Fibroblast of skin of back (primary cell): ENCODE measurements at places on chromosomes 13 and 19.

- DNase-seq: peak; percentile 97
Measured at GRCh38 chr19:58558623-58559274, 338 bp upstream of the UBE2M start.

GRCh38 chr19:55712804-55713631 is 25.2 kb downstream of the NLRP9 start:
- DNase-seq: no peak

- DNase-seq: peak; percentile 44
Measured at GRCh38 chr13:42990291-42991232, 1.5 kb downstream of the EPSTI1 start.

DNA sequence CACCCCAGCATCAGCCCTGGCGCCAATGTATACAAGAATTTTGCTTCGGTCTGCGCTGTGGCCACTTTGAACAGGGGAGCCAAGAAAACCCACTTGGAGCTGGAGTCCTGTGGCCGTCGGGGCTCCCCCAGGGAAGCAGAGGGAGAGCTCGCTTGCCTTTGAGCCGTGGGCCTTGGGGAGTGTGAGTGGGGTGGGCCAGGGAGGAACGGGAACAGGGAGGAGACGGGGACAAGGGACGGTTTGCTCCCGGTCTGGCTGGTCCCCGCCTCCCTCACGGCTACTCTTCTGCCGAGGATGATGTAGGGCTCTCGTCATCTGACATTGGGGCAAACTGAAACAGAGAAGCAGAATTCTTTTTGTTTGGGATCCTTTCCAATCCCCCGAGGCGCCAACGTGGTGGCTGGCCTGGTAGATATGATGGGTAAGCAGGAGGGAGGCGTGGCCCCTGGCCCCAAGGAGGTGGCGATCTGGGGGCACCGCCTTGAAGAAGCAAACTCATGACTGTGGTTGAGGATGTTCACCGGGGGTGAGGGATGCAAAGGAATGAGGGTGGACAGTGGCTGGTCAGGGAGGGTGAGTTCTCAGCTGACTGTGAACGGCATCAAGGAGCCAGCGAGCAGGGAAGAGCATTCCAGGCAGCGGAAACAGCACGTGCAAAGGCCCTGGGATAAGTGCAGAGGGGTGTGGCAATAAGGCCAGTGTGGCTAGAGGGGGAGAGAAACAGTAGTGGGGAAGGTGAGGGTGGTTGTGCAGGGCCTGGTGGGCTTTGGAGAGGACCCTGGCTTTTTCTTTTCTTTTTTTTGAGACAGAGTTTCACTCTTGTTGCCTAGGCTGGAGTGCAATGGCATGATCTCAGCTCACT is 10.9 kb upstream of the SPC24 start:
- DNase-seq: peak; percentile 73

DNA sequence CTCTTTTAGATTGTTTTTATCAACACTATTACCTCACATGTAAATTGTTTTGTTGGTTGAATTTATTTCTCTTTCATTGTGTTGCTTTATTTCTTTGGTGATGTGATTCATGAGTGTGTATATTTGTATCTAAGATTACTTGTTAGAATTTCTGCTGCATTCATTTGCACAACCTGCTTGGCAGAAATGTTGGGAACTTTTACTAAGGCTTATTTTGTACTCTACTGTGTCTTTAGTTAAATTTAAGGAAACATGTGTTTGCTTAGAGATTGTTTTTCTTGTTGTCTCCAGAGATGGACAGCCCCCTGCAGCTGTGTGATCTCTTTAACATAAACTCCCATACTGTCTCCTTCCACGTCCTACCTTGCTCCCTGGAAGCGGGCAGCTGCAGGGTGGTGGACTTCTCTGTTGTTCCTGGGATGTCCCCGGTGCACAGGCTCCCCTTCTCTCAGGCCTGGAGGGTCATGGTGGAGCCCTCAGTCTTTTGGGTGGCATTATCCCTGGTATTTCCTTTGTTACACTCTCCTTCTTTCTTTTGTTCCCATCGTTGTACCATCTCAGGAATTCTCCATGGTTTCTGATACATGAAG is 212.0 kb upstream of the SPRY2 start:
- no peak for DNase-seq

GRCh38 chr13:94656766-94657165 is 55.1 kb downstream of the GPR180 start:
- peak; percentile 90 for DNase-seq

- no peak for DNase-seq
Measured at GRCh38 chr19:1073063-1073955, 6.3 kb downstream of the ARHGAP45 start.

- no peak for DNase-seq
Measured at GRCh38 chr13:46472384-46472783, 80.6 kb upstream of the LRCH1 start.

- DNase-seq: peak; percentile 93
Measured at GRCh38 chr19:14363183-14364097, 17.8 kb upstream of the ADGRE5 start.

DNA sequence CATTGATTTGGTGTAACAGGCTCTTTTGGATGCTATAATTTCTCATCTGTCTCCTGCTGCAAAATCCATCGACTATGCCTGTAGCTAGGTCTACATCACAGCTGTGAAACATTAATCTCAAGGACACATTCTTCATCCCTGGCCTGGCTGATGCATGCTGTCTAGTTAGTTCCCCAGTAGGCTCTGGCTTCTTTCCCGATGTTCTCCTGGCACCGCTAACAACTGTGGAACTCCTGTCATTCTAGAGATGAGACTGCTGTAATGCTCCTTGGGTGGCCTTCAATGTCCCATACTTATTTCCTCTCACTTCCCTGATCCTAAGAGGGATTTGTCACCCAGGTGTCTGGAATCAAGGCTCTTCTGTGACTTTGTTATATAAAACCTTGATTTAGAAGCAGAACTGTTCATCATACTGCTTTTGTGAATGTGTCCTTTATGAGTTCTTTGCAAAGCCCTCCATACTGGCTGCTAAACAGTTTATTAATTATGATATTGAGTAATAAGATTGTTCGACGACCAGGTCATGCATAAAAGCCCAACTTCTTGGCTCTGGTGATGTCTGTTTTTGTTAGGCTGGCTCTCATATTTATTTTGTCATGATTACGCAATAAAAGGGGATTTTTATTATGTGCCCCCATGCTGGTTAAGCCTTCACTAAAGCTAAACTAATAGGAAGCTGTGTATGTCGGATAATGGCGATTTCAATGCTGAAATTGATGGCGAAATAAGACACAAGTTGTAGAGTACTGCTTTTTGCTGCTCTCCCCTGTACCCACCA is 227.5 kb downstream of the DCT start:
- DNase-seq: peak; percentile 70

GRCh38 chr19:35903550-35904179 is 1.3 kb downstream of the HCST start:
- peak; percentile 76 for DNase-seq

DNA sequence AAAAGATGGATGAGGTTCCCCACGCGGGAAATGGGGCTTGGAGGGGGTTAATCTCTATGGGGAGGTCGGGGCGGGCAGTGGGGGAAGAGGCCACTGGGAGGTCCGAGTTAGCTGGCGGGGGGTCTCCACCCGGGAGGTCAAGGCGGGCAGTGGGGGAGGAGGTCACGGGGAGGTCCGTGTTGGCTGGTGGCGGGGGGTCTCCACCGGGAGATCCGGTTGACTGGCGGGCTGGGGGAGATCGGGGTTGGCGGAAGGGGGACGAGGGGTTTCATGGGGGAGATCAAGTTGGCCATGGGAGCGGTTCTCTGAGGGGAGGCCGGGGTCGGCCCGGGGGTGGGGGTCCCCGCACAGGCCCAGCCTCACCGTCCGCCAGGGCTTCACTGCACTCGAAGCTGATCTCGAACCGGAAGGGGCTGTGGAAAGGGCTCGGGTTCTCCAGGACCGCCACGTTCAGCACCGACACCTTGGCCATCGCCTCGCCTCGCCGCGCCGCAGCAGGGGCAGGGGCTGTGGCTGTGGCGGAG is 342 bp downstream of the ASF1B start:
- DNase-seq: no peak

GRCh38 chr13:114129649-114130062 is 2.8 kb downstream of the RASA3 start:
- DNase-seq: no peak

DNA sequence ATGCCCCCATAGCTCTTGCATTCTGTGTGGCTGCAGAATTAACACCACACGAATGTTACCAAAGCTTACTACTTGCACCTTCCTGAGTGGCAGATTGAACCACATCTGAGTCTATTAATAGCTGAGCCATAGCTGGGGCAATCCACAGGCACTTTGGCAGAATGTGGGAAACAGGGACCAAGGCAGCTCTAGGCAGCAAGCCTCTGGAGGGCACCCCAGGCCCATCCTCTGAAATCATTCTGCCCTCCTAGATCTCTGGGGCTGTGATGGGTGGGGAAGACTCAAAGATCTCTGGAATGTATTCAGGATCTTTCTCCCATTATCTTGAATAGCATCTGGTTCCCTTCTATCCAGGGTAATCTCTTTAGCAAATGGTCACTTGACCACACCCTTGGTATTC is 139.3 kb downstream of the TNFRSF19 start:
- DNase-seq: no peak
